ENCODE measurements at places on chromosomes 13 and 19.
A peak's percentile ranks its signal among the peaks of the same experiment; 100 is the strongest.

DNA sequence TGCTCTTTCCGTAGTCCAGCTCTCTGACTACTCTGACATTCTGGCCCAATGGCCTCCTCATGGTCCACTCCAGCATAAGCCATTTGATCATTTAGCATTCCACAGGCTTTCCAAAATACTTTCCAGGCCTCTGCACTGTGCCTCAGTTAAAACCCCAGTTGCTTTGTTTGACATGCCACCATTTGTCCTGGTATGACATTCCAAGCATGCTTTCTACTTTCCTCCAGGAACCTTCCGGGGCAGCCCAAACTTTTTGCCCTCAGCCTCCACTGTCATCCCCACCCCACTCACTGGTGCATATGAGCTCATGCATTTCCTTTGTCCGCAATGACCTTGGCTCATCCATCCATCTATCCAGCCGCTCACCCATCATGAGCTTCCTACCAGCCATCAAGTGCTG, 41.8 kb upstream of the WASF3 start:
- no peak for DNase-seq

GRCh38 chr13:94495806-94496205, 16.3 kb upstream of the DCT start:
- no peak for DNase-seq

DNA sequence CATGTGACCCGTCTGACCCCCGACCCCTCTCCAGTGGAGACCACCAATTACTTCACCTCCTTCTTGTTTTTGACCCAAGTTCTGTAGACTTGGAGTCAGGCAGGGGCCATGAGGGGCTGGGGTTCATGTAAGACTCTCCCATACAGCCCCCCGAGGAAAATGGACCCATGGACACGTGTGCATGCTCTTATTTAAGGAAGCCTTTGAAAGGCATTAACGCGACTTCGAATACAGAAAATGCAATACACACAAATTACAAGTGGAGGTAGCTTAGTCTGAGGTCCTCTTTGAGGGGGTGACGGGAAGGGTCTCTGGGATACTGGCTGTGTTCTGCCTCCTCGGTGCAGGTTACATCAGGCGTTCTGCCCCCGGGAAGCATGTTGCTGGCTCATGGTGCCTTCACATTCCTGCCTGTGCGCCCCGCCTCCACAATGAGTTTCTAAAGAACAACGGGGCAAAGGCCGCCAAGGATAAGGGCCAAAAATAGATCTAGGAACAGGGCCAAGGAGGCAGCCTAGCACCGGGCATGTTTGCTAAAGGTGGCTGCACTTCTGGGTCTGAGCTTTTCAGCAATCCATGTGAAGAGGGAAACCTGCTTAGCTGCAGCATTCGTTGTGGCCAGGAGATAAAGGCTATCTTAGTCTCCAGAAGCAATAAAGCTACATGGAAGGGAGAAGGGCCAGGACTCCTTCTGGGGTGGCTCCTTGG, 54.5 kb downstream of the RAB20 start:
- peak; percentile 71 for DNase-seq

- no peak for DNase-seq
Observed at GRCh38 chr19:6343462-6343861, 10.1 kb upstream of the ACER1 start.

DNA sequence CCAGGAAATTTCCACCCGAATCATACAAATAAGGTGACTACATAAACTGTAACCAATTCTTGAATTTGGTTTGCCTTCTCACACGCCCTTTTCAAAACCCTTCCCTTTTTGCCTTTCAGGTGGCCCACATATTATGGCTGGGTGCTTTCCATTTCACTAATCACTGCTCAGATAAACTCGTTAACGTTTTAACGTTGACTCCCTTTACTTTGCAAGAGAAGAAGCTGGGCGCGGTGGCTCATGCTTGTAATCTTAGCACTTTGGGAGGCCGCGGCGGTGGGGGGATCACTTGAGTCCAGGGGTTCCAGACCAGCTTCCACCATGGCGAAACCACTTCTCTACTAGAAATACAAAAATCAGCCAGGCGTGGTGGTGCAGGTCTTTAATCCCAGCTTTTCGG, 19.8 kb upstream of the ZNF91 start:
- no peak for DNase-seq

DNA sequence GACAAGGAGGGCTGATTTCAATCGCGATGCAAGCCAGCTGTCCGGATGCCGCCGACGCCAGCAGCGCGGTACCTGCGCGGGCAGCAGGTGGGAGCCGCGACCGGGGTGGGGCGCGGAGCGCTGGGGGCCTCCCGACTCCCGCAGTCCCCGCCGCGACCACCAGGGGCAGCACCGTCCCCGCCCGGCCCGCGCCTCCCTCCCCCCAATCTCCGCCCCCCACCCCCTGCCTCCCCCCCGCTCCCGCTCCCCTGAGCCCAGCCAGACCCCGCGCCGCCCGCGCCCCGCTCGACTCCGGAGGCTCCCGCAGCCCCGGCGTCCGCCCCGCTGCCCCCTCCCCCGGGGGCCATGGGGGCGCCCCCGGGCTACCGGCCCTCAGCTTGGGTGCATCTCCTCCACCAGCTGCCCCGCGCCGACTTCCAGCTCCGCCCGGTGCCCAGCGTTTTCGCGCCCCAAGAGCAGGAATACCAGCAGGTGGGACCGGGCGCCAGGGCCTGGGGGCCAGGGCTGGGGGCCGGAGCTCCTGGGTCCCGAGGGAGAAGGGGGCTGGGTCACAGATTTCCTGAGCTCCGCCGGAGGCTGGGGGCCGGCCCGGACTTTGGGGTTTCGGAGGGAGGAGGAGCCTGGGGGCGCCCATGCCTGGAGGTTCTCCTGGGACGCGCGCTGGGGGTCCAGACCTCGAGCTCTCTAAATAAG, at the start of gene TTYH1:
TTYH1 (plus strand) TSS at position 257 of the 693 bp plus-strand sequence; CDS start at position 346, 89 bp downstream.
- DNase-seq: no peak

All from AG08396 (cell line).